Stimulated activated CD8-positive, alpha-beta memory T cell treated with anti-CD3 and anti-CD28 coated beads, Interleukin-4, amount 100 ng/mL, for 4 hours (primary cell): ENCODE measurements at places on chromosomes 16 and 17.

DNA sequence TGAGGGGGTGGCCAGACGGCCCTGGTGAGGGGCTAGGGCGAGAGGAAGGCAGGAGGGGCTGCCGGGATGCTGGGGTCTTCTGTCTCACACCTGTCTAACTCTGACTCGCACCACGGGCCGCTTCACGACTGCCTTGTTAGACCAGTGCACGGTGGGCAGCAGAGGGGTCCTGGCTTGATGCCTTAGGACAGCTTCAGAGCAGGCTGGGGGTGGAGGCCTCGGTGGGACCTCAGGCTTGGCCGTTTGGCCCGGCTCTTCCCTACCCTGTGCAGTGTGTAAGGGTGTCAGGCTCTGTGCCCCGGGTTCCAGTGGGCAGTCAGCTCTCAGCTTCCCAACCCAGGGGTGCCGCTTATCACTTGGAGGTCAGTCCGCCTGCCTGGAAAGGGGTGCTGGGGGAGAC is 100.7 kb downstream of the OR1D5 start:
- no peak for DNase-seq

- no peak for DNase-seq
Observed at GRCh38 chr16:65010125-65010524, 111.7 kb downstream of the CDH11 start.

DNA sequence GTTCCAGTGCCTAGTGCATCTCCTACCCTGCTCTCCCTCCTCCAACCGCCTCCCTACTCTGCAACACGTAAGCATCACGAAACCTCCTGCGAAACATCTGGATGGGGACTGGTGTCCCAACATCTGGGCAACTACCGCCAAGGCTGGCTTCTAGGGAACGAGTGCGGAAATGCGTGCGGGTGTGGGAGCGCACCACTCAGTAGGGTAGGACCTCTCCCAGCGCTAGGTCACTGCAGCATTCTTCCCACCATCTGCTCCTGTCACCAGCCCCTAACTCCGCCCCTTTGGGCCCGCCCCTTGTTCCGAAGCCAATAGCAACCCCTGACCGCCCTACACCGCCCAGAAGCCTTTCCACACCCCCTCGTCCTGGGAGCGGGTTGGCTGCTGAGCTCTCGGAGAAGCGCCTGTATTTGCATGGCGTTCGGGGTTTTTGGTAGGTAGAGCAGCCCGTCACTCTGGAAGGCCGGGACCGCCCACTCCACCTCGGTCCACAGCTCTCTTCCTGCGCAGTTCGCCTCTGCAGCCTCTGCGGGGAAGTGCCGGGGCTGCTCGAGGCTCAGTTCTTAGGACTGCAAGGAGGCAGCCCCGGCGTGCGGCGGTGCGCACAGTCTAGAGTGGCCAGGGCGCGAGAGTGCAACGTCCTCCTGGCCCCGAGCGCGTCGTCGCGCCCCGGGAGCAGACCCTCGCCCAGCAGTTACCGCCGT is at the start of gene HS3ST3B1:
Gene HS3ST3B1 (plus strand): TSS at position 507 of the 704 bp plus-strand sequence. CDS start 438 bp downstream, outside the sequence.
- DNase-seq, result peak; percentile 99

GRCh38 chr17:50564916-50565315 is 4.4 kb downstream of the CACNA1G start:
- DNase-seq, result no peak

- DNase-seq, result no peak
Observed at GRCh38 chr17:33751702-33752065, 458.6 kb upstream of the ASIC2 start.

DNA sequence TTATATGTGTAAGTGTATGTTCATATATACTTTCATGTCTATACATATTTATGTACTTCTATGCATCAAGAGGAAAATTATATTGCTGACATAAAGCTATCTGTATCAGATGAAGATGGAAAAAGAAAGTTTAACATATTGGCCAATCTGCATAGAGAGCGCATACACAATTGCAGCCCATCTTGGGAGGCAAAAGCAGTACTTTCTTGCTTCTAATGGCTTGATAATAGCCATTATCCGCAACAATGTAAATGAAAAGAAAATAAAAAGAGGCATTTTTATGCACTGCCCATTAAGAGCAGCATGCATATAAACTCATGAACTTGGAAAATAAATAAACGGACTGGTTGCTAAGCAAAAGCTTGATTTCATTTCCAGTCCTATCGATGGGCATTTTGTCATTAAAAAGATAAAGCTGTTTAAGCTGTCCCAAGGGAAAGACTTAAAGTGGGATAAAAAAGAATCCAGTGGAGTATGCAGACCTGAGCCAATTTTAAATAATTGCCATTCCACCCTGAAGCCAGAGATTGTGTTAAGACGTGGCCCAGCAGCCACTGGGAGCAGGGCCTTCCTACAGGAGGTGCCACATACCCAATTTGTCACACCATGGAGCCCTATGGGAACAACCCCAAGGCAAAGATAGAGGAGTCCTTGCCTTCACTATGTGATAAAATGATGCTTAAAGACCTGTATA is 183.6 kb upstream of the CDH11 start:
- no peak for DNase-seq

DNA sequence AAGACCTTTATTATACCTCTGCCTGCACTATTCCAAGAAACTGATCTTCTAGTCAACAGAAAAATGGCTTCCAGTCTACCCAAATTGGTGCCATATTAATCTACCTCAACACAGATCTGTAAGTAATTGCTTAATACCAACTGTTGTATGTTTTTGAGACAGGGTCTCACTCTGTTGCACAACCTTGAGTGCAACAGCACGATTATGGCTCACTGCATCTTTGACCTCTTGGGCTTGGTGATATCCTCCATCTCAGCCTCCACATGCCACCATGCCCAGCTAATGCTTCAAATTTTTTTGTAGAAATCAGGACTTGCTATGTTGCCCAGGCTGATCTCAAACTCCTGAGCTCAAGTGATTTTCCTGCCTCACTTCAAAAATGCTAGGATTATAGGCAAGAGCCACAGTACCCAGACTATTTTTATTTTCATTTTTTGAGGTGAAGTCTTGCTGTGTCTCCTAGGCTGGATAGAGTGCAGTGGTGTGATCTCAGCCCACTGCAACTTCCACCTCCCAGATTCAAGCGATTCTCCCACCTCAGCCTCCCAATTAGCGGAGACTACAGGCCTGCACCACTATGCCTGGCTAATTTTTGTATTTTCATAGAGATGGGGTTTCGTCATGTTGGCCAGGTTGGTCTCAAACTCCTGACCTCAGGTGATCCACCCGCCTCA is 14.4 kb downstream of the NUFIP2 start:
- DNase-seq, result no peak

GRCh38 chr17:66507103-66507923 is 204.9 kb downstream of the PRKCA start:
- no peak for DNase-seq
